H9 (cell line): ENCODE measurements at places on chromosomes 2 and 18. TPM values are rescaled to one million over a fixed set of nuclear protein-coding genes. Genes with fewer than 3 reads are reported as not detected.

GRCh38 chr2:54329482-54330161 is 73.6 kb upstream of the TSPYL6 start:
- H3K27me3 ChIP-seq = peaks cover 3% of the 10 kb centered on the region; the same call in 1 of the 2 replicates
- H3K4me1 ChIP-seq = no peaks in the 10 kb centered on the region
- no peak for DNase-seq
- peaks cover 10% of the 10 kb centered on the region for H3K36me3 ChIP-seq

Gene IL1F10
- not detected in 2 replicates for total RNA-seq

DNA sequence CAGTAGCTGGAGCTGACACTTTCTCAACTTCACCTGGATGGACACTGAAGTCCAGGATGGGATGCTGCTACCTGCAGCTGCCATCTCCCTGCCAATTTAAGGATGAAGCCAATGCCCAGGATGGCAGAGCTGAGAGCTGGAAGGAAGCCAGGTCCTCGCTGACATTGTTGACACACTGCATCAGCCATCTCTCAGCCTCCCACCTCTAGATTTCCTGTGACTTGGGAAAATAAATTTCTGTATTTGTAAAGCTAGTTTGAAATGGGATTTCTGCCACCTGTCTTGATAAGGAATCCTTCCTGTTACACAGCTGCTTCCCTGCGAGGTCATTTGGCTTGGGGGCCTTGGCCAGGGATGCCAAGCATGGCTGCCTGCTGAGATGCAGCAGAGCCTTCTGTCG is 43.5 kb downstream of the KCTD1 start:
- no peaks in the 10 kb centered on the region for H3K27me3 ChIP-seq
- H3K4me3 ChIP-seq = no peak overlapping the region
- H3K4me1 ChIP-seq = no peaks in the 10 kb centered on the region
- no peak overlapping the region for H3K27ac ChIP-seq
- no peaks in the 10 kb centered on the region; the same call in 1 of the 2 replicates for H3K36me3 ChIP-seq

Gene INHBB
- 0.13 TPM in 2 replicates for total RNA-seq

- H3K36me3 ChIP-seq = no peaks in the 10 kb centered on the region
- DNase-seq = peak; percentile 61
- no peak overlapping the region for H3K27ac ChIP-seq
- H3K4me1 ChIP-seq = no peaks in the 10 kb centered on the region
- no peaks in the 10 kb centered on the region; the same call in 1 of the 2 replicates for H3K27me3 ChIP-seq
These were observed 223.5 kb downstream of the HRH4 start for GRCh38 chr18:24683925-24684324.

DNA sequence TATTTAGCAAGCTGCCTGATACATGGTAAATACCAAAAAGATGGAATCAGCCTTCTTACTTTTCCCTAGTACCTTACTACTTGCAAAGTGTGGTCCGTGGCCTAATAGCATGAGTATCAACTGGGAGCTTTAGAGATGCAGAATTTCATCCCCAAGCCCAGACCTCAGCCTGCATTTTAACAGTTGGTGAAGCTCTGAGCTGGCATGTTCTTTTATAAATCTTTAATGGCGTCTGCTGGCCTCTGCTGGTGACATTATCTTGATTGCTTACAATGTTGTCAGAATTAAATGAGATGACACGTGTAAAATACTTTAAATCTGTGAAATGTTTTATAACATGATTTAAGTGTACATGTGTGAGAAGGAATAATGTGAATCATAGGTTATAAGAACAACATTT is 115.1 kb upstream of the NOSTRIN start:
- H3K36me3 ChIP-seq = no peaks in the 10 kb centered on the region
- H3K27me3 ChIP-seq = no peaks in the 10 kb centered on the region; the same call in 1 of the 2 replicates
- no peak overlapping the region for H3K4me3 ChIP-seq
- H3K27ac ChIP-seq = no peak overlapping the region

Gene TMEM198
- 7.7 and 8.8 TPM in 2 replicates for total RNA-seq

Gene EMILIN2
- total RNA-seq = 20.0 and 21.3 TPM in 2 replicates

Gene CCDC121
- total RNA-seq = 1.2 and 1.6 TPM in 2 replicates

DNA sequence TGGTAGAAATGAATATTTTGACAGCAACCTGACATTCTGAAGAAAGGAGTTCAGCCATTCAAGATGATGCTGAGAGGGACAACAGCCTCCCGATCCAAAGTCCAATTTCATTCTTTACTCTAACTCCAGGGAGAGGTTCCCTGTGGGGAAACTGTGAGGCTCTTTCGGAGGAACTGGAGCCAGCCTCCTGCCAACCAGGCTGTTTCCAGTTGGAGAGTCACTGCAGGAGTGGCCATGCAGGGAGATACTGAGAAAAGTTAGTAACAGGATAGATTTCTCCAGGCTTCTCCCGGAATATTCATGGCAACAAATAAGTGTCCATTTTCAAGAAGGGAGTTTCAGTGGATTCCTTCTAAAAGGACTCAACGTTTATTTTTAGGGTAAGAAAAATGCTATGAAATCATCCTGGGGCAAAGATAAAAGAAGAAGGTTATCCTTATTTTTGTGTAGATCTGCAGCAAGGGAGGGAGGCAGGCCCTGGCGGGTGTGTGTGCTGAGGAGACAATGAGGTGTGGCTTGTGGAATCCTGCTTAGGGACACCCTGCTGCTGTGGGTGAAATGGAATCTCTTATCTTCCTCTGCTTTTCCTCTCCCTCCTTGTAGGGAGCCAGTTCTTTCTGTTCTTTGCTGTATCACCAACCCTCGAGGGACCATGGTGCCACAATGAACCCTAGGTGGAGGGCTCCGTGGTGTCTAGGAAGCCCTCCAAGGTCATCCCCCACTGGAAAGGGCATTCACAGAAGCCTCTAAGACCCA is 18.1 kb downstream of the KLHL14 start:
- no peak for DNase-seq
- H3K36me3 ChIP-seq = no peaks in the 10 kb centered on the region
- H3K4me3 ChIP-seq = peak overlapping the region; percentile 46; the same call in 2 of the 3 replicates
- no peaks in the 10 kb centered on the region; the same call in 1 of the 2 replicates for H3K4me1 ChIP-seq
- no peak overlapping the region for H3K27ac ChIP-seq

Gene GALNT14
- total RNA-seq = 2.4 and 2.7 TPM in 2 replicates

- H3K4me3 ChIP-seq = no peak overlapping the region
- DNase-seq = no peak
- no peaks in the 10 kb centered on the region for H3K27me3 ChIP-seq
- no peaks in the 10 kb centered on the region for H3K4me1 ChIP-seq
These were observed 244.0 kb downstream of the ARL6IP6 start for GRCh38 chr2:152962446-152962845.

DNA sequence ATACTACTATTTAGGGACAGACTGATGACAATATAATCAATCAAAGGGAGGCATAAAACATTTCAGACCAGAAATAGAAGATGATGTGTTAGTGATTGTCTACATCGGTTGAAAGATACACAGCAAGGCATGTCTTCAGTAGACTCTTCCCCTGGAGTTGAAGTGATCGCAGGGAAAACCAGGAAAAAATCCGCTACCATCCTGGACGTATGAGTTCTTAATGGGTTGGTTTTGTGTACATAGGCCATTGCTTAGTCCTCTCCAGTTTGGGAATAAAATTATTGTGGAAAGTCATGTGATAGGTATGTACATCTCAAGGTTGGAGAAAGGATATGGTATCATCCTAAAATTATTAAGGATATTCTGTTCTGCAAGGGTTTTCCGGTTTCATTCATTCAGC is 4.3 kb downstream of the APCDD1 start:
- no peak overlapping the region for H3K27ac ChIP-seq
- no peak overlapping the region for H3K4me3 ChIP-seq
- H3K4me1 ChIP-seq = peaks cover 4% of the 10 kb centered on the region; the same call in 1 of the 2 replicates
- H3K27me3 ChIP-seq = peaks cover 15% of the 10 kb centered on the region; the same call in 1 of the 2 replicates
- DNase-seq = no peak

GRCh38 chr18:48985161-48985560 is 34.4 kb upstream of the SMAD7 start:
- no peak overlapping the region for H3K27ac ChIP-seq
- H3K4me1 ChIP-seq = peaks cover 4% of the 10 kb centered on the region; the same call in 1 of the 2 replicates
- no peak overlapping the region for H3K4me3 ChIP-seq

Gene RIT2
- 1.2 and 1.3 TPM in 2 replicates for total RNA-seq

Gene HRH4
- not detected in 2 replicates for total RNA-seq

- DNase-seq = no peak
- no peak overlapping the region for H3K4me3 ChIP-seq
- H3K27ac ChIP-seq = no peak overlapping the region
- peaks cover 2% of the 10 kb centered on the region for H3K36me3 ChIP-seq
These were observed 237.4 kb downstream of the CYP26B1 start for GRCh38 chr2:71910277-71910676.

DNA sequence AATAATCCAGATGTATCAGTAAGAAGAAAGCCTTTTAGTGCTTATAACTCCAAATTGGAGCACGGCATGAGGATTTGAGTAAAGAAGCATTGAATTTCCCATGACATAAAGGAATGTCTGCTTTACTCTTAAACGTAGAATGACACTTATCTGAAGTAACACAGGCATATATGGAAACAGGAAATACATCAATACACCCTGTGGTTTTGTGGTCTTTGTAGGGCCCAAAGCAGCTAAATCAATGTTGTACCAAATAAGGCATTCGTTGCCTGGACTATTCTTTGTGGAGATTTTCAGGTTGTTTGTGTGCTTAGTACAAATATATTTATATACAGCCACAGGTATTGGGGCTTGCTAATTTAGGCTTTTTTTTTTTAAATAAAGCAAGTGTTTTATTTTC is 660.5 kb downstream of the LRRTM4 start:
- no peaks in the 10 kb centered on the region for H3K27me3 ChIP-seq
- no peak overlapping the region for H3K4me3 ChIP-seq
- no peaks in the 10 kb centered on the region for H3K4me1 ChIP-seq
- no peak for DNase-seq
- no peak overlapping the region for H3K27ac ChIP-seq

- H3K4me1 ChIP-seq = peaks cover 3% of the 10 kb centered on the region; the same call in 1 of the 2 replicates
- H3K36me3 ChIP-seq = no peaks in the 10 kb centered on the region
- no peak overlapping the region for H3K27ac ChIP-seq
- no peak overlapping the region for H3K4me3 ChIP-seq
These were observed 156.0 kb downstream of the TANC1 start for GRCh38 chr2:159124441-159124911.

Gene OXER1
- total RNA-seq = 1.6 TPM in 2 replicates

DNA sequence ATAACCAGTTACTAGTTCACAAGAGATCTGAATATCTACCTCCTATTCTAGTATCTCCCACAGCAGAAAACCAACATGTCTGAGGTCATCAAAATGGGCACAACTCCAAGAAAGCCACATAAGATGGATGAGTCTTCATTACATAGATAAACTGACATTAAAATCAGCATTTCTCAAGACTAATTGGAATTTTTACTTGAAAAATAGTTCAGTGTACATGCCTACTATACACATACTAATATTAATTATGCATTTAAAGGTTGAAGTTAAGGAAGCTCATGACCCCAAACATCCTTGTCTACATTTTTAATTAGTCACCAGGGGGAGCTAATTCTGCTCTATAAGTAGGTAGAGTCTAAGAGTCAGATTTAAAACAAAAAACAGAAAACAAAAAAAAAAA is 41.9 kb downstream of the ZNF521 start:
- H3K36me3 ChIP-seq = no peaks in the 10 kb centered on the region
- no peak overlapping the region for H3K27ac ChIP-seq
- no peaks in the 10 kb centered on the region for H3K4me1 ChIP-seq
- H3K4me3 ChIP-seq = no peak overlapping the region
- DNase-seq = no peak
- no peaks in the 10 kb centered on the region for H3K27me3 ChIP-seq

DNA sequence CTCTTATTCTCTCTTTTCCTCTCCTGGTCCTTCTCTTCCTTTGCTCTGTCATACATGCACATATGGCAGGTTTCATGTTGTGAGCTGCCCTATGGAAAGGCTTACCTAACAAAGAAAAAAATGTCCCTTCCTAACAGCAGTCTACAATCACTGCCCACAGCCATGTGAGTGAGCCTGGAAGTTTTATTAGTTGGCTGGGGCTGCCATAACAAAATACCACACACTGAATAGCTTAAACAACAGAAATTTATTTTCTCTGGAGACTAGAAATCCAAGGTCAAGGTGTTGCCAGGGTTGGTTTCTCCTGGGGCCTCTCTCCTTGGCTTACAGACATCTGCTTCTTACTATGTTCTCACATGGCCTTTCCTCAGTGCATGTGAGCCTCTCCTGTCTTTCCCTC is 142.1 kb downstream of the TRIB2 start:
- no peak overlapping the region for H3K4me3 ChIP-seq
- H3K4me1 ChIP-seq = no peaks in the 10 kb centered on the region
- no peak for DNase-seq
- no peak overlapping the region for H3K27ac ChIP-seq
- peaks cover 5% of the 10 kb centered on the region for H3K36me3 ChIP-seq
- H3K27me3 ChIP-seq = no peaks in the 10 kb centered on the region

- no peak overlapping the region for H3K4me3 ChIP-seq
- H3K4me1 ChIP-seq = no peaks in the 10 kb centered on the region
- no peak for DNase-seq
- no peaks in the 10 kb centered on the region for H3K27me3 ChIP-seq
- H3K27ac ChIP-seq = no peak overlapping the region
These were observed 20.0 kb downstream of the MERTK start for GRCh38 chr2:111918383-111918806.

- H3K27me3 ChIP-seq = no peaks in the 10 kb centered on the region
- no peak for DNase-seq
- H3K4me3 ChIP-seq = no peak overlapping the region
- H3K27ac ChIP-seq = no peak overlapping the region
These were observed 151.3 kb downstream of the KCTD1 start for GRCh38 chr18:26397019-26397418.

GRCh38 chr2:145156199-145156598 is 636.3 kb upstream of the ZEB2 start:
- H3K36me3 ChIP-seq = no peaks in the 10 kb centered on the region; the same call in 2 of the 3 replicates
- H3K27ac ChIP-seq = no peak overlapping the region
- H3K27me3 ChIP-seq = no peaks in the 10 kb centered on the region
- H3K4me3 ChIP-seq = no peak overlapping the region
- DNase-seq = no peak
- no peaks in the 10 kb centered on the region for H3K4me1 ChIP-seq

- DNase-seq = no peak
- H3K27ac ChIP-seq = no peak overlapping the region
- peaks cover 6% of the 10 kb centered on the region for H3K36me3 ChIP-seq
- H3K4me3 ChIP-seq = no peak overlapping the region
- H3K4me1 ChIP-seq = peaks cover 12% of the 10 kb centered on the region; the same call in 1 of the 2 replicates
These were observed 102.3 kb upstream of the ALPP start for GRCh38 chr2:232276084-232276732.

DNA sequence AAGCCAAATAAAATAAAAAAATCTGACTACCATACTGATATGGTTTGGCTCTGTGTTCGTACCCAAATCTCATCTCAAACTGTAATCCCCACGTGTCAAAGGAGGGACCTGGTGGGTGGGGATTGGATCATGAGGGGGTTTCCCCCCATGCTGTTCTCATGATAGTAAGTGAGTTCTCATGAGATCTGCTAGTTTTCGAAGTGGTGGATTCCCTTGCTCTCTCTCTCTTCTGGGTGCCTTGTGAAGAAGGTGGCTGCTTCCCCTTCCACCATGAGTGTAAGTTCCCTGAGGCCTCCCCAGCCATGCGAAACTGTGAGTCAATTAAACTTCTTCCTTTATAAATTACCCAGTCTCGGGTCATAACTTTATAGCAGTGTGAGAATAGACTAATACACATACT is 123.8 kb upstream of the WDSUB1 start:
- H3K4me1 ChIP-seq = no peaks in the 10 kb centered on the region
- no peak overlapping the region for H3K4me3 ChIP-seq
- no peak for DNase-seq
- no peak overlapping the region for H3K27ac ChIP-seq

Gene MYO3B
- total RNA-seq = 0.63 and 0.86 TPM in 2 replicates

Gene EFR3B
- total RNA-seq = 7.0 and 7.2 TPM in 2 replicates

Gene LDLRAD4
- 1.8 and 3.9 TPM in 2 replicates for total RNA-seq

GRCh38 chr2:205883965-205884364 is 201.7 kb downstream of the NRP2 start:
- no peaks in the 10 kb centered on the region for H3K27me3 ChIP-seq
- H3K36me3 ChIP-seq = no peaks in the 10 kb centered on the region
- H3K4me1 ChIP-seq = no peaks in the 10 kb centered on the region; the same call in 1 of the 2 replicates
- no peak overlapping the region for H3K27ac ChIP-seq
